ENCODE measurements at places on chromosomes 4 and X.

DNA sequence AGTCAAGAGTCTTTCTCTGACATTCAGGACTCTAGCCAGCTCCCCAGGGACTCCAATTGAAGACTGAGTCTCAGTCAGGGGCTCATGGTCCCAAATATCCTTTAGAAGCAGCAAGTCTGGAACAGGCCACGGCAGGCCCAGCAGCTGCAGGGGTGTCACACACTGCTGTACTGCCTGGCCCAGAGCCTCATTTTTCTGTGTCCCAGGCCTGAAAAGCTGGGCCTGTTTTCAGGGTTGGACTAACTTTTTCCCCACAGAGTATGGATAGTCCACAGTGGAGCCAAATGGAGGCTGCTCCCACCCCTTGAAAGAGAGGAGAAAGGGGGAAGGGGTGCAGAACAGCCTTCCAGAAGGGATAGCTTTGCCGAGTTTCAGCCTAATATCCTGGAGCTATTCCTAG, 146.8 kb upstream of the NALF2 start:
- no peak for DNase-seq

DNA sequence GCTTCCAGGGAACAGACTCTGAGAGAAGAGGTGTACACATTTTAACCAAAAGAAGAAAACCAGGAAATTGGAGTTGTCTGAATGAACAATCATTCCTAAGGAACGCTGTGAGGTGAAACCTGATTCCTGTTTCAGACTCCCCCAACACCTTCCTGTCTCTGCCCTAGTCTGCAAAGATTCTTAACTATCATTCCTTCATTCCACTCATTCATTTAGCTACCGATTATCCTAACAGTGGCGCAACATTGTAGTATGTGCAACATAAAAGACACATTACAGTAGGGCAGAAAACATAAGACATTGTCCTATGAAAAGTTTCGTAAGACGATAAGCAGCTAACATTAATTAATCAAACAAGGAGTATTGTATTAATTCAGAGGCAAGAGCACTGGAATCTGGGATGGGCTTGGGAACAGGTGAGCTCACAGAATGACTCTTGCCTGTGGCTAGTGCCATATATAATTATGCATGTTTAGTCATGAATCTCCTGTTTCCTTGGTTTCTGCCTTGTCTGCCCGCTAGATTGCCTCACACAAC, 23.8 kb upstream of the ADH7 start:
- DNase-seq = no peak

DNA sequence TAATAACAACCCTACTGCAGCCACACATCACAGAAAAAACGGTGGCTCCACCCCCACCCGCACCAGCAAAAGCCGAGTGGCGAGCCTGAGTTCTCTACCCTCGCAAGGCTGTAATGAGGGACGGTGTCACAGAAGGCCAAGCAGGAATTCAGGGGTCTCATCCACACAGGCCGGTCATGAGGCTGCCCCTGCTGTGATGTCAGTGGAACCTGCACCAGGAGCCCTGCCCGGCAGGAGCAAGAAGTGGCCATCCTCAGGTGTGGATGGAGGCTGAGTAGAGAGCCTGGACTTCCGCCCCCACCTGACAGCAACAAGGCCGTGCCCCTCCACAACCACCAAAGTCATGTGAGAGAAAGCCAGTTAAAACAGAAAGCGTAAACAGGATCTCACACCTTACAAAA, 20.6 kb downstream of the LYAR start:
- DNase-seq = no peak

DNA sequence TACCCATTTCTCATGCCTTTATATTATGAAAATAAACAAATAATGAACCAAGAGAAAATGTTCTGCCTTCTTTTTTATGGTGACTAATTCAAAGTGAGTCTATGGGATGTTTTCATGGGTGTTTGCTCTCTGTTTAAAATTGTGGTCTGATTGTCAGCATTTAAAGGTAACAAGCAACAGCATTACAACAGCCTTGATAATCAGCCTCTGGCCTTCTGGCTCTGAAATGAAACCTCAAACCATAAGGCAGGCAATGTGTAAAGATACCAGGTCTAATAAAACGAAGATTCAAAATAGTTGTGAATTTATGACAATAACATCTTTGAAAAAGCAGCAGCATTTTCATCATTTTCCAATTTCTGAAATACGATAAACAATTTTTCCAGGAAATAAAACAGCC, 63.7 kb downstream of the FAM13A start:
- DNase-seq = no peak

DNA sequence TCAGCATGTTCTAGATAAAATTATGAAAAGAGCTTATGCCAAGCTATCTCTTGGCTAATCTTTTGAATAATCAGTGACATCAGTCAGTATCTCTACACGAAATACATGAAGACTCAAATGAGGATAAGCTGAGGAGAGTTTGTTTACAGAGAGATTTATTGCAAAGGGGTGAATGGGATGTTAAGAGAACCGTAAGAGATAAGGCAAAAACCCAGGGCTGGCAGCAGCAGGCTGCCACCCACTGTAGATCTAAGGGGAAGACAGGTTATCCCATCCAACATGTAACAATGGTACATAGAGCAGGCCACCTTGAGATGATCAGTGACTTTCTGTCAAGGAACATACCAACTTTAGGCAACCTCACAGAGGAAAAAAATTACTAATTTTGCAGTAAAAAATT, 432.1 kb upstream of the NR3C2 start:
- DNase-seq = no peak

DNA sequence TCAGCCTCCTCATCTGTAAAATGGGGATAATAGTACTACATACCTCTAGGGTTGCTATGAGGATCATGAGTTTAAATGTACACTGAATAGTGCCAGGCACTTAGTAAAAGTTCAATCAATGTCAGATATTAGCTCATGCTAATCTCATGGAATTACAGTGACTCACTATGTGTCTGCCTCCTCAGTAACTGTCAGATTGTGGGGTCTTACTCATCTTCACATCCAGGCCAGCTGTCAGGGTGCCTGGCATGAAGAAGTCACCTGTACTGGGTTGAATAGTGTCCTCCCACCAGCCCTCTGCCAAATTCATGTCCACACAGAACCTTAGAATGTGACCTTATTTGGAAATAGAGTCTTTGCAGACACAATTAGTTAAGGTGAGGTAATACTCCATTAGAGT, 54.3 kb upstream of the STIM2 start:
- DNase-seq = no peak

DNA sequence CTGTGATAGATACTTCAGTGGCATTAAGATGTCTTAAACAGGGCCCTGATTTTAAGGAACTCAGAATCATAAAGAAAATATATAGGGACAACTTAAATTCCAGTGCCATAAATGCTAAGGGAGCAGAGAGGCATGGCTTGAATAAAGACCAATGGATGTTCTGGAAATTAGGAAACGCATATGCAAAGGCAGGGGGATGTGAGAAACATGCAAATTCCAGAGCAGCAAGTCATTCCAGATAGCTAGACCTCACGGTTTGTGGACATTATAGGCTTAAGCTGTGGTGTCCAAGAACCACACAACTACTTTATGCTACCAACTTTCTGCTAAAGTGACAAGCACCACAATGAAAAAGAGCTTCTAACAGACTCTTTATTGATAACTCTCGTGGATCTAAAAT, 132.6 kb upstream of the ANK2 start:
- no peak for DNase-seq

DNA sequence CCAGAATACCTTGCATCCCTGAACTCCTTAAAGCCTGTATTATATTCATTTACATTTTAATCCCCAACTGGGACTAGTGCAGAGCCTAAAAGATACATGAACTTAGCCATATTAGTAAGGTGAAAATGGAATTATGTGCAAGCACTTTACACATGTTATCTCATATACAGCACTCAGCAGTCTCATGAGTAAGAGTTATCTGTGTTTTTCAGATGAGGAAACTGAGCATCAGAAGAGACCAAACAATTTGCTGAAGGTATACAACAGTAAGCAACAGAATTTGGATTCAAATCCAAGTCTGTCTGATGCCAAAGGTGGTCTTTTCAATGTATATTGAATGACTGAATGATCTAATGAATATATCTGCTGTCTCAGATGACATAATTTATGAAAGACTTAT, 12.3 kb downstream of the ATP7A start:
- DNase-seq = no peak

GRCh38 chr4:164779080-164779479, 25.1 kb downstream of the SMIM31 start:
- no peak for DNase-seq

DNA sequence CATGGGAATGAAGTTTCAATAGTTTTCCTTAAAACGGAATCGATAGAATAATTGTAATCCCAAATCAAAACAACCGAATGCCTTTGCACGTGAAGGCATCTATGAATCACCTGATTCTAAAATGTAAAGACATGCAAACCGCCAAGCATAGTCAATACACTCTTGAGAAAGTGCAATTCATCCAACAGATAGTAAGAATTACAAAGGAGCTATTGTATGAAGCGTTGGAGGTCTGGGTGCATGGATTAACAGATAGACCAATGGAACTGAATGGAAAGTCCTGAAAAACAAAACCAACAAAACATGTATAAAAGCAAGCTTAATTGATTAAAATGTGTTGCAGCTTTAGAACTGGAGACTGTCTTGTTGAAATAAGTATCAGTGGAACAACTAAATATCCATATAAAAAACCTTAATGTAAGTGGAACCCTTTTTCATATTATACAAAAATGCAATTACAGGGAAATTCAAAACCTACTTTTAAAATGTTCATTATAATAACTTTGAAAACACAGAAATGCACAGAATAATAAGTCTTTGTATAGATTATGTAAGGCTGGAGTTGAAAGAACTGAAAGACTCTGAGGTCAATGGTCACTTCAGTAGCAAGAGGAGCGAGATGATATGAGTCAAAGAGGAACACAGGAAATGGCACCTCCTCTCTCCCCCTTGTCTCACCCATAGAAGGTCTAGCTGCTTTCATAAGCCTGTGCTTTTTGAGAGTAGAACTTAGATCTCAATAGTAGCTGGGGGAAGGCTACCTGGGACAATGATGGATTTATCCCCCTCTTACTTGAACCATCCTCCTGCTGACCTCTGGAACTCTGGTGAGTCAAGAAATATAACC, 20.1 kb downstream of the MAGEC2 start:
- no peak for DNase-seq

DNA sequence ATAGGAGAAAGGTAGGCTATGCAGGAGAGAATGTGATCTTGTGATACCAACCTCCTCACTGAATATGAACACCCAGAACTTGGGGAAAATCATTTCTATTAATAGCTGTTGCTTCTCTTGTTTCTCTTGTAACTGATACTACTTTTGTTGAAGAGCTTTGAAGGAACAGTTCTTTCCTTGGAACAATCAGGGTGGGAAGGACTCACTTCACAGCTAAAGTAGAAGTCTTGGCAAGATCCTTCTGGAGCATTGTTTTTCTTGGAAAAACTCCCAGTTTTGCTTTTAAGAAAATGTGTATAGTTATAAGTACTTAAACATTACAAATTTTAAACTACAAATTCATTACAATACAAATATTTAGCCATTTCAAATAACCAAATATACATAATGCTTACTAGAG, 19.1 kb upstream of the XK start:
- no peak for DNase-seq

GRCh38 chr4:16609170-16609758, 289.2 kb downstream of the LDB2 start:
- no peak for DNase-seq

- no peak for DNase-seq
Observed at GRCh38 chr4:131613824-131614216, 1535.3 kb upstream of the PCDH10 start.

DNA sequence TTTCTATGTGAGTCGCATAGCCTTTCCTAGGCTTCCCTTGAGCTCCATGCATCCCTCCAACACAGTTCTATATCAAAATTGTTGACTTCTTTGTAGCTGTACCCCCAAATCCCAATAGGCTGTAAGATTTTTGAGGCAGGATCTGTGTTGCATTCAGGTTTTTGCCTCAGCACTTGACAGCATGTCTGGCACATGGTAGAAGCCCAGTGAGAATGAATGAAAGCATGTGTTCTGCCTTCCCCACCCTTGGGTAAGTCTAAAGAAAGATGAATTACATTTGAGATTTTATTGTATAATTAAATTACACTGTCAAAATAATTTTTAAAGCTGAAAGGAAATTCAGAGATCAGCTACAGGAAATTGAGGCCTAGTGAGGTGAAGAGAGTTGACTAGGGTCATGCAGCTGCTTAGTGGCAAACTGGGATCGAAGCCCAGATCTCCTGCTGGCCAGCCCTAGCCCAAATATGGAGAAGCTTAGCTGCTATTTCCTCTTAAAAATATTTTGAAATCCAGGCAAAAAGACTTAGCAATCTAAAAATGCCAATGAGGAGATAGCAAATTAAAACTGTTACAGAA, 122.5 kb downstream of the SPATA18 start:
- DNase-seq = no peak

DNA sequence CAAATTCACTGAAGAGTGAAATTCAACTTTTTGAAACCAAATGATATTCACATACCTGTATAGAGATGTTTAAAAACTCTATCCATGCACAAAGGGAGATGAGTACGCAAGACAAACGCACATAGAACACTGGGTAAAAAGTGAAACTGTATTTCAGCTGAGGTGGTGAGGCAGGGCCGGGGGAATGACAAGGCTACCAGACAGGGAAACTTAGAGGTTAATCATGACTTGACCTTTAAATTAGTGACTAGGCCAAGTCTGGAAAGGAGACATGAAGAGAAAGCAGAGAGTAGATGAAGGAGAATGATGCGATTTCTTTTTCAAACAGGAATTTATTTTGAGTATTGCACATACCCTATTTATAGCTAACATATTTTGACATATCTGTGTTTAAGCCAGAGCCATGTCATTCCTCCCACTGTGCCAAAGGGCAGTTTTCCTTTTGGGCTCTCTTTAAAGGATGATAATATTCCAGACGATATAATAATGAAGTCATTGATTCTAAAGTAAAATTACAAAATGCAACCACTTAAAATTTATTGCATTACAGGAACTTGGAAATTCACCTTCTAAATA, 49.4 kb downstream of the ARHGEF6 start:
- no peak for DNase-seq

GRCh38 chr4:105504744-105505143, 30.9 kb upstream of the PPA2 start:
- no peak for DNase-seq

DNA sequence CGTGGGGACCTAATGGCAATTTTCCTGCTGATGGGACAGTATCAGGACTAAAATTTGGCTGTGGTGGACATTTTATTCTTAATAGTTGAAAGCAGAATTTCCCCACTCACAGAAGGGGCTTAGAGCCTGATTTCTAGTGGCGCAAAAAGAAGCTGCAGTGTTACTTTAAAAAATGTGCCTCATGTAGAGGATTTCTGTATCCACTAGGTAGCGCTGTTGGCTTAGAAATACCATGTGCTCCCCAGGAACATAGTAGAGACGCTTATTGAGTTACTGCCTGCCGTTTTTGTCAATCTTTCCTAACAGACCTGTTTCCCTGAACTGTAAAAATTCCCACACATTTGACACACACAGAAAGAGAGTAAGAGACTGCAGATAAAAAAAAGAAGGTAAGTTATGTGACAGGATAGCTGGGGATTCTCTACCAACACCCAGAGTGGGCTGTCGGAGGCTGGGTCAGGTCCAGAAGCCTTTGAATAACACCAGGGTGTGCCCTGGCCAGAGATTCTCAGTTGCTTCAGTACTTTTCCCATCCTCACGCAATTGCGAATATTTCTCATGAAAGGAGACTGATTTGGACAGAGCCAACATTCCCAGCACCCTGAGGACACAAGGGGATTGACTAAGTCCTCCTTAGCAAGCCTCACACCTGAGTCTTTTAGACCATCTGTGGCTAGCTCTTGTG, 88.4 kb downstream of the ZXDA start:
- peak; percentile 22 for DNase-seq

- no peak for DNase-seq
Observed at GRCh38 chrX:131477498-131477897, 66.4 kb upstream of the OR13H1 start.
